ENCODE measurements at places on chromosomes 7 and 10.
A peak's percentile ranks its signal among the peaks of the same experiment; 100 is the strongest.

GRCh38 chr7:82665966-82666507, 222.5 kb upstream of the CACNA2D1 start:
- no peak for DNase-seq

DNA sequence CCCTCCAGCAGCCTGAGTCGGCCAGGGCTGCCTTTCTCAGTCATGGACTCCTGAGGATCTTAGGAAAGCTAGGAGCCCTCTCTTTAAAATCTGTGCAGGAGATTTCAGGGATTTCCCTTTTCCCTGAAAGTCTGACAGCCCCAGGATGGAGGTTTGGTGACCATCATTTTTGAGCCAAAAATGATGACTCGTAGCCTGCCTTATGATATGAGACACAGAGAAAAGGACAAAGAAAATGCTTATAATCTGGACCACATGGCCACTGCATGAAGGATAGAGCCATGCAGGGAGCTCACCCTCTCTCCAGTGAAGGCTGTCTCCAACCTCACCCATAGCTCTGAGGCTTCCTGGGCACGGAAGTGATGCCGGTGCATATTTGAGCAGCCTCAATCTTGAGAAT, 106.6 kb upstream of the CHST15 start:
- no peak for DNase-seq

GRCh38 chr10:78319371-78319770, 285.7 kb downstream of the RPS24 start:
- DNase-seq: no peak

DNA sequence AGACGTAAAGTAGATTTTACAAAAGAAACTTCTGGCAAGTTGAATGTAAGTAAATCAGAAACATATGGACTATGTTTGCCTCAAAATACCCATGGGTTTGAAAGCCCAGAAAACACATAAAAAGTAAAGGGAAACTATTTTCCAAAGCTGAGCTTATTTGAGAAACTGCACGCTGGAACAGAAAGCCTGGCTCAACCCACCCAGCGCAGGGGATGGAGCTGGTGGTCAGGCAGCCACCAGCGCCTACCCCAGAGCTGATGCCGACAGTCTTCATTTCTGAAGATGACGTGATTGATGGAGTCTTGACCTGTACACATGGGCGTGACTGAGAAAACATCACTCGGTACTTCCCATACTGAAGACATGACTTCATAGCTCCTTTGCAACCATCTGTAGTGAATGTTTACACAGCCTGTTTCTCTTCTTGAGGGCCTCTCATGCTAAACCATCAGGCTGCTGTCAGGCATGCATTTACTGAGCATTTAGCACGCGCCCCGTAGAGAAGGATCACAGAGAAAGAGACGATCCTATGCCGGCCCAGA, 232.6 kb upstream of the AUTS2 start:
- DNase-seq: no peak

DNA sequence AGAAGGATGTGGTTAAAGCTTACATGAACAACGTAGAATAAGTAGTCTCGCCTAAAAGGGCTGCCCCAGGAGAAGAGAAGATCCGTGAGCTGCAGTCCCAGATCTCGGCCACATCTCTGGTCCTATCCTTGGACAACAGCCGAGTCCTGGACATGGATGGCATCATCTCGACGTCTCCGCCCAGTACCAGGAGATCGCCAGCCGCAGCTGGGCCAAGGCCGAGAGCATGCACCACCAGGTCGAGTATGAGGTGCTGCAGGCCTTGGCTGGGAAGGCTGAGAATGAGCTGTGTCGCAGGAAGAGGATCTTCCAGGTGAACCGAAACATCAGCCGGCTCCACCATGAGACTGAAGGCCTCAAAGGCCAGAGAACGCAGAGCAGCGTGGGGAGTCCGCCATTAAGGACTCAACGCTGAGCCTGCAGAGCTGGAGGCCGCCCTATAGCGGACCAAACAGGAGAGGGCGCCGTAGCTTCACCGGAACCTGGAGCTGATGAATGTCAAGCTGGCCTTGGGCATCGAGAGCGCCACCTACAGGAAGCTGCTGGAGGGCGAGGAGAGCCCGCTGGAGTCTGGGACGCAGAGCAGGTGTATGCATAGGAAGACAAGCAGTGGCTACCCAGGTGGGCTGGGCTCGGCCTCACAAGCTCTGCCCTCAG, 22.2 kb downstream of the LIPK start:
- peak; percentile 61 for DNase-seq

GRCh38 chr7:111678281-111678680, 116.0 kb upstream of the IMMP2L start:
- no peak for DNase-seq

- no peak for DNase-seq
Observed at GRCh38 chr10:9012312-9012711, 957.8 kb downstream of the GATA3 start.

- DNase-seq: peak; percentile 66
Observed at GRCh38 chr10:32961343-32961894, 3.4 kb upstream of the ITGB1 start.

DNA sequence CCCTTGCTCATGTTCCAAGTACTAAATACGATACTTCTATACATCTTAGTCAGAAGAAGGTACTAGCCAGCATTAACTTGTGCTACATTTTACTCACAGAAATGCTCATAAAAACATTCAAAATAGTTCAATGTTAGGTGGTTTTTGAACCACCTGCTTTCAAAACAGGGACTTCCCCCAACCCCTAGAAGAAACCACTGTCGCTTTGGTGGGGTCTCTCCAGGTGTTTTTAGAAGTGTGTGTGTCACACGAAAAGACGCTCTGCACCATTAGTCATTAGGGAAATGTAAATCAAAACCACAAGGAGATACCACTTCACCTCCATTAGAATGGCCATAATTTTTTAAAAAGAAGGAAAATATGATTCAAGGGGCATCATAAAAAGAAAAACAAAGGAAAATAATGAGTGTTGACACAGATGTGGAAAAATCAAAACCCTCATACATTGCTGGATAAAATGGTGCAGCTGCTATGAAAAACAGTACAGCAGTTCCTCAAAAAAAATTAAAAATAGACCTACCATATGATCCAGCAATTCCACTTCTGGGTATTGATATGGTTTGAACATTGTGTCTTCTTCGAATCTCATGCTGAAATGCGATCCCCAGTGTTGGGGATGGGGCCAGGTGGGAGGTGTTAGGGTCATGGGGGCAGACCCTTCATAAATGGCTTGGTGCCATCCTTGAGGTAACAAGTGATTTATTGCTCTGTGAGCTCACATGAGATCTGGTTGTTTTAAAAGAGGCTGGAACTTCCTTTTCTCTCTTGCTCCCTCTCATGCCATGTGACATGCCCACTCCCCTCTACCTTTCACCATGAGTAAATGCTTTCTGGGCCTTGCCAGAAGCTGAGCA, 74.2 kb downstream of the MALSU1 start:
- DNase-seq: no peak

- no peak for DNase-seq
Observed at GRCh38 chr10:79385804-79386531, 38.7 kb downstream of the PPIF start.

DNA sequence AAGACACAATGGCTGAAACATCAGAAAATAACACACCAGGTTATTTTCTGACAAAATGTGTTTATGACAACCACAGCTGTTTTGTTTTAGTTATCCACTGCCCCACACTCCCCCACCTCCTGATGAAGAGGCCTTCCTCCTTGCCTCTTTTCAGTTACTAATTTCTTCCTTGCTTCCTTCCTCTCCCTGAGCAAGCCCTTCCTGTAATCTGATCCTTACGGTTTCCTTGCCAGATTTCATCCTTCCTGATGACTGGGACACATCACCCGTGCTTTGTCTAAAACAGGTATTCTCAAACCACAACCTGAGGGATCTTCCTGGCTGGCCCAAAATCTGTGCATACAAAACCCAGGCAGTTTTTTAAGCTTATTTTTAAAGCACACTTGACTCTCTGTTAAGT, 39.4 kb downstream of the CHST15 start:
- DNase-seq: no peak

DNA sequence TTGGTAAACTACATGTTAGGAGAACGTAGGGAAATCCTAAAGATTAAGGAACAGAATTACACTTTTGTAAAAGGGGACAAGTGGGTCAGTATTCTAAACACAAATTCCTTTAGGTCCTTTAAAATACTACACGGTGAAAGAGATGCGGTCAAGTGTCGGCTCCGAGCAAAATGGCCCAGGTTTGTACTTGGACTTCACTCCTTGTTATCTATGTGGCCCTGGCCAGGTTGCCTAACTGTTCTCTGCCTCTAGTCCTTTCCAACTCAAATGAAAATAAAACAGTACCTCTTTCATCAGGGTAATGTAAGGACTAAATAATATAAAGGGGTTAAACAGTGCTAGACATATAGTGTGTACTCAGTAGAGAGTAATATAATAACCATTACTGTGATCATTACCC, 344.8 kb downstream of the PARD3 start:
- no peak for DNase-seq

GRCh38 chr10:34666008-34666704, 148.9 kb downstream of the PARD3 start:
- DNase-seq: no peak

DNA sequence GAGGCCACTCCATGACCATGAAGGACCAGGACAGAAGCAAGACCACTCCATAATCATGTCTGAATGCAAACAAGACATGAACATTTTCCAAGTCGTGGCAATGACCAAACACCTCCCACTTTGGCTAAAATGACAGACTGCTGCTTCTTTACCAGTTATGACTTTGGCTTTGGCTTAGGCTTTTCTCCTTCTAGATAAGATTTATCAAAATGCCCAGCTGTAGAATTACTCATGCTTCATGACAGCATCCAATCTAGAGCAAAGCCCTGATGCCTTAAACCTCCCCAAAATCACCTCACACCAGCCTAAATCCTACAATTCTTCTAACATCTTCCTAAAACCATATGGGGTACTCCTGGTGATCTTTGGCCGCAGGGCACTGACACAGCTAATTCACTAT, 102.1 kb downstream of the VPS41 start:
- DNase-seq: no peak

GRCh38 chr7:46654546-46655443, 733.7 kb upstream of the IGFBP3 start:
- DNase-seq: no peak

- no peak for DNase-seq
Observed at GRCh38 chr10:128803790-128804189, 663.3 kb upstream of the MGMT start.

- no peak for DNase-seq
Observed at GRCh38 chr10:12781976-12782375, 219.5 kb downstream of the CCDC3 start.

GRCh38 chr7:135930565-135931461, 46.3 kb downstream of the MTPN start:
- DNase-seq: peak; percentile 11

- no peak for DNase-seq
Observed at GRCh38 chr7:51591223-51591622, 274.6 kb upstream of the COBL start.

DNA sequence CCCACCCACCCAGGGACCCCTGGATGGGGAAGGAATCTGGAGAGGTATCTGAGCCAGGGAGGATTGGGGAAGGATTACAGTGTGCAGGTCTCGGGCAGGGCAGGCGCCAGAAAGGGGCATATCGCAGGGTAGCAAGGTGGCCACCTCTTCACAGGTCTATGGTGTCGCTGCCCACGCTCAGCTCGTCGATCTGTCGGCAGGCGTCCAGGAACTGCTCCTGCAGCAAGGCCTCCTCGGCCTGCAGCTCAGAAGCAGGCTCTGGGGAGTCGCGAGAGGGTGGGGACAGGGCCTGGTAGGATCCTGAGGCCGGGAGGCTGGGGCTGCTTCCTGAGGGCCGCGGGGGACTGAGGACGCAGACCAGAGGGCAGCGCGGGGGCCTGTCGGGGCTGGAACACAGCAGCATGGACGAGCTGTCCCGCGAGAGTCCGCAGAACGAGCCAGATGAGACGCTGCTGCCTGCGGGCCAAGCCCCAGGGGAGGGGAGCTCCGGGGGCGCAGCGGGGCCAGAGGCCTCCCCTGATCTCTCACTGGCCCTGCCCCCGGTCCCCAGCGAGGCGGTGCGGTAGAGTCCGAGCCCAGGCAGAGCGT, 7.1 kb upstream of the RBM28 start:
- DNase-seq: no peak

GRCh38 chr7:30428246-30429155, 50.1 kb downstream of the NOD1 start:
- peak; percentile 69 for DNase-seq

GRCh38 chr10:44974082-44974627, 4.5 kb downstream of the DEPP1 start:
- DNase-seq: peak; percentile 33
